ENCODE measurements at places on chromosomes 4 and X.

DNA sequence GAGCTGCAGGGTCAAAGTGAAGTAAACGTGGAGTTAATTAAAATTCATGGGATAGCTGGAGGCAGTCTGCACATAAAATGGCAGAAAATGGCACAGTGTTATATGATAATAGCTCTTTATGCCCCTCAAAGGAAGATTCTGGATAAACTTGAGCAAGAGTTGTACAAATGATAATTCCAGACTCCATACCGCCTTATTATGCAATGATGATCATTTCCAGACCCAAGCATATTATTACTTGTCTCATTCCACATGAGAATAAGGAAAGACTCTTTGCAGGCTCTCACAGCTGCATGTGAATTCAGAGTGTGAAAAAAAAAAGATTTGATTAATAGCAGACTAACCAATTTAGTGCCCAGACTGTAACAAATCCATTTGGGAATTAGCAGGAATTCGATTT is 105.4 kb downstream of the STK32B start:
- DNase-seq, result no peak

GRCh38 chrX:96907516-96908272 is 24.0 kb downstream of the RPA4 start:
- no peak for DNase-seq

GRCh38 chr4:114727461-114727860 is 128.9 kb downstream of the UGT8 start:
- no peak for DNase-seq

GRCh38 chr4:9949573-9949972 is 71.7 kb downstream of the SLC2A9 start:
- no peak for DNase-seq

- DNase-seq, result no peak
These were observed 8.7 kb downstream of the GASK1B start for GRCh38 chr4:158163941-158164767.

Data from Right ventricle myocardium superior (tissue), 1 donor.